ENCODE measurements at places on chromosomes 12 and 14.

GRCh38 chr14:95662376-95663186 lies 23.6 kb upstream of the TCL1B start:
- peak; percentile 10 for DNase-seq

DNA sequence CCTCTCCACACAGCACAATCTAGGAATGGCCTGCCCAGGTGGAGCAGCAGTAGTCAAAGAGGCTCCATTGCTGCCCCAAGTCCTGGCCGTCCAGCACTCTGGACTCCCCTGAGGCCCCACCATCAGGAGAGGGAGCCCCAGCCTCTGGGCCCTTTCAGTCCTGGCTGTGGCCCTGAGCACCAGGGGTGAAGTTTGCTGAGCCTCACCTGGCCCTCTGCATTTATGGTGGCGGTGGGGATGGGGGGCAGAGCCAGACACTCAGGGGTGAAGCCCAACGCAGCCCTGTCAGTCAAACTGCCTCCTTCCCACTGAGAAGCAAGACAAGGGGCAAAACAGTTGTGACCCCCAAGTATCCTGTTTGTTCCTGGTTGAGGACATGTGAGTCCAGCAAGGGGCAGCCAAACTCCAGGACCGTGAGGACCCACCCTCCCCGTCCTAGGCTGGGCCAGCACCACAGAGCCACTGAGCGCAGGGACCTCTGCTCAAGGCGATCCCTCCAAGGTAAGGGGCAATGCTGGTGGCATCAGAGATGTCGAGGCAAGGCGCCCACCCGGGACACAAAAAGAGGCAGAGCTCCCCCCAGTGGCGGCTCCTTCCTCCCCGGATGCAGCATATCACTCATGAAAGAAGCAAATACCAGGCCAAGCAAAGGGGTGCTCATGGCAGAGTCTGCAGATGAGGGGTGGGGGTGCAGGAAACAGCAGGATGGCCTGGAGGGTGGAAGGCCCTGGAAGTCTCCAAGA lies 4.8 kb upstream of the AMN start:
- peak; percentile 44 for DNase-seq

GRCh38 chr14:32102152-32102787 lies 25.2 kb downstream of the ARHGAP5 start:
- no peak for DNase-seq

GRCh38 chr14:90831821-90832220 lies 15.6 kb upstream of the TTC7B start:
- DNase-seq: peak; percentile 17

- no peak for DNase-seq
Measured at GRCh38 chr14:64265222-64265621, 28.9 kb downstream of the ESR2 start.

GRCh38 chr12:92193063-92193462 lies 47.4 kb upstream of the BTG1 start:
- peak; percentile 18 for DNase-seq

DNA sequence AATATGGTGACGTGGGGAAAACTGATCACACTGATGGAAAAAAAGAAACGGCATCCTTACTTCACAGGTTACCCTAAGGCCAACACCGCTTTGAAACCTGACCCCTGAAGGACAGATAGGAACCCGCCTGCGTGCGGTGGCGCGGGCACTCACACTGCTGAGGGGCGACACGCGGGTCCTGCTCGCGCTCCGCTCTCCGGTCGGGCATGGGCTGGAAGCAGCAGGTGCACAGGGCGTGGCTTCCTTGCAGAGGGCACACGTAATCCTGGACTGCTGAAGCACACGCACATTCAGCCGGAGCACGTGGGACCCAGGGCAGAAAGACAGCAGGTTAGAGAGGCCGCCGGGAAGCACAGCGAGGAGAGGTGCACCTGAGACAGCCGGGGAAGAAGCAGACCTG lies 22.8 kb upstream of the GOLGA3 start:
- no peak for DNase-seq

GRCh38 chr12:113340061-113340460 lies 5.2 kb upstream of the SLC8B1 start:
- DNase-seq: no peak

Data from lung (tissue), 17 donors.